COR-L47 (cell line): ENCODE measurements at places on chromosomes 11 and 22.

- DNase-seq, result no peak
Measured at GRCh38 chr11:107648242-107648641, 57.3 kb downstream of the ELMOD1 start.

GRCh38 chr22:31948002-31948401 lies 3.7 kb downstream of the YWHAH start:
- no peak for DNase-seq

- DNase-seq, result peak; percentile 55
Measured at GRCh38 chr22:35921777-35922176, 106.8 kb downstream of the RBFOX2 start.

DNA sequence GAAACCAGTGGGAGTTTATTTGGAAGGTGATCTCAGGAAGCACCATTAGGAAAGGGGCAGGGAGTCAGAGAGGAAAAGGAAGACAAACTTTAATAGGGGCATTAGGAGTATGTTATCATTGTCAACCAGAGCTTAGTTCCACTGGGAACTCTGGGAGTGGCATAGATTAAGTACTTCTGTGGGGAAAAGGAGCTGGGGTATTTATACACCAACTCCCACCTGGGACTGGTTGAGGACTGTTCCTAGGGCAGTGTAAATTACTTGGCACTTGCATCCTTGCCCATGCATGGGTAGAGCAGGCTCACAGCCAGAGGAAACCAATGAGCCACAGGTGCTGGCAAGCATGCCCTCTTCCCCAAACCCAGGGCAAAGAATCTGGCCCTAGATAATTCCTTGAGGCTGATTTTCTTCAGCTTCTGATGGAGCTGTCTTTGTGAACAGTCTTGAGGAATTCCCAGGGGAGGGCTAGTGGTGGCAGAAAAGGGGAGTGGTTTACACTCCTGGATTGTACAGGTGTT lies 541.2 kb downstream of the MIAT start:
- no peak for DNase-seq

GRCh38 chr11:131468565-131468964 lies 98.2 kb downstream of the NTM start:
- DNase-seq, result no peak

DNA sequence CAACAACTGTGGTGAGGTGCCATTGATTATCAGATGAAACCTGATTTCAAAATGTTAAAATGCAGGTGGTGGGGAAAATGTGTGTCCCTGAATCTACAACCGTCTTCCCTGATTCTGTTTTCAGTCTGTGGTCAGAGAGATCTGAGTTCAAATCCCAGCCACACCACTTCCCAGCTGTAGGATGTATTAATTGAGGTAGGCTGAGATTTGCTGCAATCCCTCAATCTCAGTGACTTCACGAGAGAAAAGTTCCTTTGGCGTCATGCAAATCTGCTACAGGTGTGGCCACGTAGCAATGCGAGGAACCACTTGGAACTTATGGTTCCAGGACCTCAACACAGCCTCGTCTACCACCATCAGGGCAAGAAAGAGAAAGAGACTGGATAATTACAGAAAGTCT lies 56.2 kb downstream of the BCL2L13 start:
- no peak for DNase-seq

GRCh38 chr11:1399386-1400316 lies 9.9 kb downstream of the BRSK2 start:
- DNase-seq, result no peak

- DNase-seq, result peak; percentile 49
Measured at GRCh38 chr22:21102659-21103267, 57.0 kb downstream of the LRRC74B start.

DNA sequence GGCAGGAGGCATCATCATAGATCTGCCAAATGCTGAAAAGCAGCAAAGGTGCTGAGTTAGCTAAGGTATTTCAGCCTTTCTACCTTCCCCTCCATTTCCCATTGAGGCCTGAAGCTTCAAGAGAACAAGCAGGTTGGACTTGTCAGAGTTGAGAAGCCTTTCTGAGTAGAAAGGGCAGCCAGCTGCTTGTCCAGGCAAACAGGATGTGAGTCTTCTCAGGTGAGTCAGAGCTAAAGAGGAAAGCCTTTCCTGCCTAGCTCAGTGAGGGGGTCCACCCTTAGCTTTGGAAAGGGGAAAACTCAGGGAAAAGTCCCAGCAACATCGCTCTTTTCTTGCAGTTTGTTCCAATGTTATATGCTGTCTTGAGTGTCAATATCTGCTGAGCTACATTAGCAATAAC lies 13.2 kb upstream of the MPZL2 start:
- no peak for DNase-seq

GRCh38 chr11:46413760-46414465 lies 22.3 kb upstream of the CHRM4 start:
- peak; percentile 76 for DNase-seq

GRCh38 chr11:537622-538430 lies 499 bp downstream of the LRRC56 start:
- no peak for DNase-seq

GRCh38 chr11:88511006-88511405 lies 173.5 kb upstream of the CTSC start:
- DNase-seq, result no peak

DNA sequence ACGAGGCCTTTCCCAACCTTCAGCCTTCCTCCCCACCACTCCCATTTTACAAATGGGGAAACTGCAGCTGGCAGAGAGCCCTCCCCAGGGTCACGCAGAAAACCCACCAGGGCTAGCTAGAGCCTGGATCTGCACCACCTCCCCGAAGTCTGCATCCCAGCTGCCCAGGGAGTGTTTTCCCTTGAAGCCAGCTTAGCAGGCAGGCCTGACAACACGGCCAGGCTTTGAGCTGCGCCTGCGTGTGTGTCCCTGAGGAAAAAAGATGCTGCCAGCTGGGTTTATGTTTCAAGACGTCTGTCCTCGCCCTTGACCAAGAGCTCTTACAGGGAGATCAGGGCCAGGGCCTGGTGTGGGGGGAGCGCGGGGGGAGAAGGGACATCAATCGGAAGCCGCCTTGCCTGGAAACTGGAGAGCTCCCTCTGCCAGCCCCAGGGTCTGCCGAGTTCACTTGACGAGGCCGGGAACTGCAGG lies 20.3 kb downstream of the WNT11 start:
- no peak for DNase-seq
